Effector memory CD8-positive, alpha-beta T cell (primary cell): ENCODE measurements at places on chromosomes 16 and 17.

- DNase-seq = no peak
Observed at GRCh38 chr17:15648386-15648785, 28.9 kb upstream of the FBXW10B start.

- DNase-seq = no peak
Observed at GRCh38 chr17:60311186-60311585, 80.7 kb downstream of the USP32 start.

DNA sequence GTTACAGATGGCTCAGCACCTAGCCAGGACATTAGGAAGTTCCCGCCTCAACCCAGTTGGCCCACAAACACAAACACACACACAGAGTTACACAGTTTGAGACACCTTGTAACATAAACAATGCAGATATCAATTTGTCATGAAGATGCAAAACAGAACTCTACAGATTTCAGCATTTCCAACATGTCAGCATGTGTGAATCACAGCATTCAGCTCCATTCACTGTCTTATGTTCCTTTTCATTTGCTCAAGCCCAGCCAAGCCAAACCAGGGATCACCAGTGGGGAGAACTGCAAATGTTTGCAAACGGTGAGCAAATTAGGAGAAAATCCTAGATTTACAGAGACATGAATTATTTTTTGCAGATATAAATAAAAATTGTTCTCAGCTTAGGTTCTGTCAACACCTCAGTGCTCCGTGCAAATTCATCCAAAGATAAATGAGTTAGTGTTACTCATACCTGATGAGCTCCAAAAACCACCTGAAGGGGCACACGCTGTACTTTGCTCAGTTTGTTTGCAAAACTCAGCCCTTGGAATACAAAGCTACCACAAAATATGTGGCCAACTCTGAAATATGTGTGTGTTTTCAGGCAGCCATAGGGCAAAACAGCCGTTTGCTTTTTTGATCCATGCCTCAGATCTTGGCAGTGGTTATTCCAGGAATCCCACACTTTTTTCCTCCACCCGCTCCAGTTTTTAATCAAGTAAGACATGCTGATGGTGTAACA is 16.3 kb upstream of the COX10 start:
- no peak for DNase-seq

- no peak for DNase-seq
Observed at GRCh38 chr17:60577147-60577915, 22.7 kb upstream of the PPM1D start.

- DNase-seq = no peak
Observed at GRCh38 chr16:56993204-56993603, 3.8 kb downstream of the NLRC5 start.

DNA sequence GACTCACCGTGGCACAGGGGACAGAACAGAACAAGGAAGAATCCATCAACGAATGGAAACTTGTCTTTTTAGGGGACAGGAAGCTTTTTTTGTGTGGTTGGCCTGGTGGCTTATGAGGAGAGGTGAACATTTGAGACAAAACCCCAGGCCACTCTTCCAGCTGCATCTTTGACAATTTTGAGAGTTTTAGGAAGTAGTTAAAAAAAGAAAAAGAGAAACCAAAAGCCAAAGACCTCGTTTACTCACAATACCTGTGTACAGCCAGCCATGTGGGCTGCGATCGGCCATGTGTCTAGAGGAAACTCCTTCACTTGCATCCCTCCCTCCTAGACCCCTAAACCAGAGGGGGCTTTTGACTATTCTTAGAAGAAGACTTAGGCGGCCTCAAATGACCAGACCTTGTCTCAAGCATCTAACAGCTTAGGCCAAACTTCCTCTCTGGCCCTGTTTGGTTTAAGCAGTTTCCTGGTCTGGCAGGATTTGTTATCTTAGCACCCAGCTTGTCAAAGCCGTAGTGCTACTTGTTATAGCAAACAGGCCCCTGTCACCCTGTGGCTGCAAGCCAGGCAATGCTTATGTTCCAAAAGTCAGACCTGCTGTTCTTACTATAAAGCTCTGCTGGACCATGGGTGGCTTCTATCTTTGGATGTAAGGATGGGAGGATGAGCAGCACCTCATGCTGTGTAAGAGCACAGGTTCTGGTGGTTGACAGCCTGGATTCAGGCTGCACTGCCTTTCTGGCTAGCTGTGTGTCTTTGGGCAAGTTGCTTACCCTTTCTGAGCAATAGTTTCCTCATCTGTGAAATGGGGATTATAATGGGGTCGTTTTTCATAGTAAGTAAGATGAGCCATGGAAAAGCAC is 17.7 kb downstream of the KSR1 start:
- peak; percentile 58 for DNase-seq

DNA sequence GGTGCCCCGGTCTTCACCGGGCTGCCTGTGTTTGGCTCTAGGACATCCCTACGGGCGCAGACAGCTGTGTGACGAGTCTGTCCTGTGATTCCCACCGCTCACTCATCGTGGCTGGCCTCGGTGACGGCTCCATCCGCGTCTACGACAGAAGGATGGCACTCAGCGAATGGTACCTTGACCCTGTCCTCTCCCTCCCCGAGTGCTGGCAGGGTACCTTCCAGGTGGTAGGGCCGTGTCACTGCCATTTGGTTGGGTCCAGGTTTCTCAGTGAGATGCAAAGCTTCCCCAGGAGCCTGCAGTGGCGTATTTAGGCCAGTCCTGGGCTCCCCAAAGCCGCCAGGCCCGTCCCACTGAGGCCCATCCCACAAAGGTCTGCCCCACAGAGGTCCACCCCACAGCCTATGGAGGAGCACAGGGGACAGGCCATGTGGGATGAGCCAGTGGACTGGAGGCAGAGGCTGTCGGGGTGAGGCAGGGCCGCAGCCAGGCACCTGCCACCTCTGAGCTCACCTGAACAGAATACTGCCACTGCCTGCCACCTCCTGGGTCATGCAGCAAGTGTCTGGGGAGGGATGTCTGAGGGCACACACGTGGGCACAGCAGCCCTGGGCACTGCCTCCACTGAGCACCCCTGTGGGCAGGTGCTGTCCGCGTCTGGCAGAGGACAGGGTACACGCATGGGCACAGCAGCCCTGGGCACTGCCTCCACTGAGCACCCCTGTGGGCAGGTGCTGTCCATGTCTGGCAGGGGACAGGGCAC is 31.4 kb upstream of the CHMP6 start:
- DNase-seq = no peak

- no peak for DNase-seq
Observed at GRCh38 chr17:56948491-56948890, 12.4 kb downstream of the COIL start.

DNA sequence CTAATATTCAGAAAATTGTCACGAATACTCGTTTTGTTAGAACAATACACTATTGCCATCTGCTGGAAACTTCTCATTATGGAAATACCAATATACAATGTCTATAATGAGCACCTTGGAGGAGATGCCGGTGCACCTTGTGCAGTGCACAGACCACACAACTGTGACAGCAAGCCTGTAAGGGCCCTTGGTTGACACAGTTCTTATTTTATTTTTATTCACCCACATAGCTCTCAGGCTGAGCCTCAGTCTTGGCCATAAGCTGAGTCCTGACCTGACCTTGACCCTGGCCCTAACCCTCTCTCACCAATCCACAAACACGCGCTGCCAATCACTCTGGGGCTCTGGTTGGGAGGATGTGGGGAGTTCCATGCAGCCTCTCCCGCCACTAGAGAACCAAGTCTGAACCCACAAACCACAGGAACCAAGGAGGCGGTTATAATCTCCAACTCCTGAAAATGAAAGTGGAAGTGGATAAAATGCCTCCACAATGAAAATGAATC is 7.6 kb downstream of the AIPL1 start:
- peak; percentile 32 for DNase-seq

DNA sequence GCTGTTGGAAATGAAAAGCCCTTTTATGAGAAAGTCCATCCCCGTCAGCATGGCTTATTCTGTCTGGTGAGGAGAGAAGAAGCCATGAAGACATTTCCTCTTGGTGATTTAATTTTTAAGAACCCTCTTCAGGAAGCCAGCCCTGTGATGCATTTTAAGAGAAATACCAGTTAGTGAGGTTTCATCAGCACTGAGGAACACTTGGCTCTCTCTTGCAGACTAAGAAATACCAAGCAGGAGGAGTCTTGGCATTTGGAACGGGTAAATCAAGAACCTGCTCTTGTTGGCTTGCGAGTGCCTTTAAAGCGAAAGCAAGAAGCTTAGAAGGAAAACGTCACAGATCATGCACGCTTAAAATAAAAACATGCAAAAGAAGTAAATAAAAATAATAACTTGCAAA is 17.5 kb downstream of the RAB11FIP3 start:
- no peak for DNase-seq

DNA sequence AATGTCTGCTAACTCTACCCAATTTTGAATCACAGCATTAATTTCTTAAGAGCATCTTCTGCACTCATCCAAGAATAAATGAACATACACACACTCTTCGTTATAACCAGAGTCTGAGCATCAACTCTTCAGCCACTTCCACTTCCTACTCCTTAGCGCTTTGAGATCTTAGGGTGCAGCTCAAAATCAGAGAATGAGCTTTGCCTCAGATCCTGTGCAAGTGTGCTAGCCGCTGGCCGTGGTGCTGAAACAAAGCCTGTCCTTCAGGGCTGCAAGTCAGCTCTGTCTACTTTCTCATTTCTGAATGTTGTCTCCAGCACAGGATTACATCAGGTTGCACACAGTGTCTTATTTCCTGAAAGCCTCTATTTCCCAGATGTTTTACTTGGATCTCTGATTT is 165.4 kb downstream of the AIPL1 start:
- DNase-seq = no peak

- DNase-seq = no peak
Observed at GRCh38 chr17:13788385-13788784, 186.7 kb upstream of the HS3ST3A1 start.

GRCh38 chr17:9937241-9937761 is 32.2 kb upstream of the RCVRN start:
- DNase-seq = no peak

GRCh38 chr17:44988044-44988942 is 20.2 kb upstream of the C1QL1 start:
- no peak for DNase-seq

DNA sequence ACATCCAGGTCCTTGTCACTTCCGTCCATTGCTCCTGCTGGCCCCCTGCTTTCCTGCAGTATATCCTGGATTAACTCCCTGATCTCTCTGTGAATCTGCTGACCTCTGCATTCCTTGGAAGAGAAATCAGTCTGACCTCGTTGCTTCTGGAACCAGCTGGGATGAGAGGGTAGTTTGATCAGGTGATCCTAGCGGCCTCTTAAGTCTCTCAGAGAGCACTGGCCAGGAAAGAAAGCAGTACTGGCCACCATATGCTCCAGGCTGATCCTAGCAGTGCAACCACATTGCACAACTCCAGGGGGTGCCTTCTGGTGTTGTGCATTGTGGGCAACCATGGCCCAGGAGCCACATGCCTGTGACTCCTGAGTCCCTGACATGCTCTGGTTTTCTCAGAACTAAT is 79.2 kb downstream of the ARHGAP23 start:
- no peak for DNase-seq
